ENCODE measurements at places on chromosomes 1 and 21.

DNA sequence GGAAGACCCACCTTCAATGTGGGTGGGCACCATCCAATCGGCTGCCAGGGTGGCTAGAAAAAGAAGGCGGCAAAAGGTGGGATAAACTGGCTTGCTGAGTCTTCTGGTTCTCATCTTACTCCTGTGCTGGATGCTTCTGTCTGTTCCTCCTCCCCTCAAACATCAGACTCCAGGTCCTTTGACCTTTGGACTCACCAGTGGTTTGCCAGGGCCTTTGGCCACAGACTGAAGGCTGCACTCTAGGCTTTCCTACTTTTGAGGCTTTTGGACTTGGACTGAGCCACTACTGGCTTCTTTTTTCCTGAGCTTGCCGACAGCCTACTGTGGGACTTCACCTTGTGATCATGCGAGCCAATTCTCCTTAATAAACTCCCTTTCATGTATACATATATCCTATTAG lies 55.9 kb downstream of the VCAM1 start:
- DNase-seq, result no peak

GRCh38 chr1:32465578-32465933 lies 684 bp downstream of the ZBTB8B start:
- no peak for DNase-seq

- peak; percentile 78 for DNase-seq
These were observed 67.7 kb upstream of the RAB4A start for GRCh38 chr1:229203030-229203751.

DNA sequence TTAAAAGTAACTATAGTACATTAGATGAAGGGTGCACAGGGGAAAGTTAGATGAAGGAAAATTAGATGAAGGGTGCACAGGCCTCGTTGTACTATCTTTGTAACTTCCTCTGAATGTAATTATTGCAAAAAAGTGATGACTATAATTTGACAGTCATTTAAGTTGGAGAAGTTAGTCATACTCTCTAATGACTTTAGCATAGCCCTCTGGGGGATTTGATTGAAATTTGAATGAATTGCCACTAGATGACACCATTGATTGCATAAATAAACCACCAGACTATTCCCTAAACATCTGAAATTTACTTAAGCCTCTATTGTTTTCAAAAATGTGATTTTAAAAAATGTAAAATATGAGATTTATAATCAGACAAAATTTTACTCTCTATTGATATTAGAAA lies 102.6 kb downstream of the TPR start:
- no peak for DNase-seq

DNA sequence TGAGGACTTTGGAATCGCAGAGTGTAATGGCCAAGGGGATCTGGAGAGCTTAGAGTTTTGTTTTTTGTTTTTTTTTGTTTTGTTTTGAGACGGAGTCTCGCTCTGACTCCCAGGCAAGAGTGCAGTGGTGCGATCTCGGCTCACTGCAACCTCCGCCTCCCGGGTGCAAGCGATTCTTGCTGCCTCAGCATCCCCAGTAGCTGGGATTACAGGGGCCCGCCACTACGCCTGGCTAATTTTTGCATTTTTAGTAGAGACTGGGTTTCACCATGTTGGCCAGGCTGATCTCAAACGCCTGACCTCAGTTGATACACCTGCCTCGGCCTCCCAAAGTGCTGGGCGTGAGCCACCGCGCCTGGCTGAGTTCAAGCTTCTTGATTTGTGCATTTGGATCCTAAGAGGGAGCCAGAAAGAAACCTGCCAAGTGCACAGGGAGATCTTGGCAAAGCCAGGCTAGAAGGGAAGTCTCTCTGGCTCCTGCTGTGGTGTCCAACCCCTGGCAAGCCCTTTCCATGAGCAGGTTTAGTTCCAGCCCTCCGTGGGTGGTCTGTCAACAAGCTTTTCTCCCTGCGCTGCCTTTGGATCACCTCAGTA lies 852 bp downstream of the FAAH start:
- DNase-seq, result no peak

GRCh38 chr1:229756666-229757065 lies 130.6 kb downstream of the URB2 start:
- DNase-seq, result no peak

- no peak for DNase-seq
These were observed 26.8 kb downstream of the RAB4A start for GRCh38 chr1:229297746-229298145.

Data from right renal cortex interstitium (tissue), 3 donors.